ENCODE measurements at places on chromosomes 2 and 18.

DNA sequence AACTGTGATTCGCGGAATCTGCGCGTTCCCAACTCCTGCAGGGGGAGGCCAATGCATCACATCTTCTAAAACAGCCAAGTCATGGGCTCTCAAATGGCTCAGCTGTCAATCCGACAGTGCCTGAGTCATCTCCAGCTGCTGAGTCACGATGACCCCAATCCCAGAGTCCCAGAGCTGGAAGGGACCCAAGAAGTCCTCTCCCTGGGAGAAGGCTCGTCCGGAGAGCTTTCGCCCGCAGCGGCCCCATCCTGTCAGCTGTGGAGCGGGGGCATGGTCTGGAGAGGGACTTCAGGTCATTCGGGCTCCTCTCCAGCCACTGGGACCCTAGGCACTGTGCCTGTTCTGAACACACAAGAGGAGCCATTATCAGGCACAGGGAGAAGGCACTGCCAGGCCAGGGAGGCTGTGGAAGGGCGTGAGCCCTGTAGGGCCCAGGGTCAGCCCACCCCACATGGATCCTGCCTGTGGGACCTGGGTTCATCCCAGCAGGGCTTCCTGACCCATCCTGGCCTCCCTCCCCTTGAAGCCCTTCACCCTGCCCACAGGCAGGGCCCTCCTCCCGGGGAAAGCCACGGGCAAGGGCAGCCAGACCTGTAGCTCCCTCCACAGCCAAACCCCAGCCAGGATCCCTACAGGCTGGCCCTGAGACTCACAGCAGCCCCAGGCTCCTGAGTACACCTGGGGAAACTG is 47.6 kb upstream of the GPC1 start:
- no peak for DNase-seq

DNA sequence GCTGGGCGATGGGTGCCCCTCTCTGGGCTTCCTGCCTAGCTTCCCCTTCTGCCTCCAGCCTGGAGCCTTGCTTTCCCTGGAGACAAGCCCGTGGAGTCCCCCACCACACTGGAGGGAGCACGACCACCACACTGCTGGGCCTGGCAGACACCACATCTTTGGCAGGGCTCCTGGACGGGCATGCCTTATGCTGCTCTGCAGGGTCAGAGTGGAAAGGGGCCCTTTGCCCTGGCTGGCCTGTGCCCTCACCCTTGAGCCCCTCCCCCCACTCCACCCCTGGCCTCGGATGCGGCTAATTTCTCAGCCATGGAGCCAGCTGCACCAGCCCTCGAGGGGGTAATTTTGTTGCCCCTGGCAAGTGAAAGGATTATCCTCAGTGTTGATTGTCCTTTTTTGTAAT is 194.5 kb downstream of the LOXHD1 start:
- no peak for DNase-seq

DNA sequence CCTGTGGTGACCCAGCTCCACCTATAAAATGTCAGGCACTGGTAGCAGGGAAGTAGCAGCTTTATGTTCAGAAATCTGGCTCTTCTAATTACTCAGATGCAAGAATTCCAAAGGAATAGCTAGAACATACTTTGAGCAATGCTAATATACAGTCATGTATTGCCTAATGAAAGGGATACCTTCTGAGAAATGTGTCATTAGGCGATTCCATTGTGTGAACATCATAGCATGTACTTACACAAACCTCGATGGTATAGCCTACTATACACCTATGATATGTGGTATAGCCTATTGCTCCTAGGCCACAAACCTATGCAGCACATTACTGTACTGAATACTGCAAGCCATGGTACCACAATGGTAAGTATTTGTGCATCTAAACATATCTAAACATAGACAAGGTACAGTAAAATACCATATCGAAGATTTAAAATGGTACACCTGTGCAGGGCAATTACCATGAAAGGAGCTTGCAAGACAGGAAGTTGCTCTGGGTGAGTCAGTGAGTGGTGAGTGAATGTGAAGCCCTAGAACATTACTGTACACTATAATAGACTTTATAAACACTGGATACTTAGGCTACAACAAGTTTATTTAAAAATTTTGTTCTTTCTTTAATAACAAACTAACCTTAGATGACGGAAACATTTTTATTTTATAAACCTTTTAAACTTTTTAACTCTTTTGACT is 50.3 kb upstream of the ETAA1 start:
- no peak for DNase-seq

DNA sequence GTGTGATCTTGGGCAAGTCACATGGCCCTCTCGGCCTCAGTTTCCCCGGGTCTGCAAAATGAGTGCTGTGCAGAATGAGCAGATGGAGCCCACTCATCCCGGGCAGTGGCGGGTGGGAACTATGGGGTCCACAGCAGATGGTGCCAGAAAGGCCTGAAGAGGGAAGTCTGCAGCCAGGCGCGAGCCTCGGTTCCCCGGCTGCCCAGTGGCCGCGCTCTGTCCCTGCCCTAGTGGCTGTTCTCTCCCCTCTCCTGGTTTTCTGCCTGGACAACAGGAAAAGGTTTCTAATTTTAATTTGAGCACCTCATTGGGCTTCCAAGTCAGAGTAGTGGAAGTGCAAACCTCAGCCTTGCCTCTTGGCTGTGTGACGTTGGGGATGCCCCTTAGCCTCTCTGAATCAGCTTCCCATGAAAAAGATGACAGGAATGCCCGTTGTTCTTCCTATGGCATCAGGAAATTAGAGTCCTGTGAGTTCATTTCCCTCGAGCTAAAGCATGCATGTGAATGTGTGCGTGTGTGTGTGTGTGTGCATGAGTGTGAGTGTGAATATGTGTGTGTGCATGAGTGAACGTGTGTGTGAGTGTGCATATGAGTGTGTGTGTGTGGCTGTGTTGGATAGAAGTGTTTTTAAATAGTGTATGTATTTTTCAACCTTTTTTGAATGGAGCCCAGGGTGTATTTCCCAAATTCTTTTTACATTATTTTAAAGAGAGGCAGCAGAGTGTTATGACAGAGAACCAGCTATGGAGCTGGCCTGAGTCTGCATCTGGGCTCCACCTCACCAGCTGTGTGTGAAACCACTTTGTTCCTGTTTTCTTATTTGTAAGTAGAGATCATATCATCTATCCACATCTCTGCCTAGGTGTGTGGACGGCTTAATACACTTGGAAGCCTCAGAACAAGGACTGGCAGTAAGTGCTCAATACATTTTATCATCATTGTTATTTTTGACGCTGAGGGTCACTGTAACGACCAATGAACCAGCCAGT is 41.3 kb downstream of the RRM2 start:
- no peak for DNase-seq

GRCh38 chr2:1675633-1676032 is 68.7 kb downstream of the PXDN start:
- DNase-seq, result no peak

- no peak for DNase-seq
These were observed 27.9 kb downstream of the C2orf49 start for GRCh38 chr2:105365206-105365605.

GRCh38 chr2:200042102-200042735 is 86.8 kb downstream of the MAIP1 start:
- DNase-seq, result no peak

- DNase-seq, result no peak
These were observed 18.1 kb downstream of the BCL2 start for GRCh38 chr18:63301434-63301833.

DNA sequence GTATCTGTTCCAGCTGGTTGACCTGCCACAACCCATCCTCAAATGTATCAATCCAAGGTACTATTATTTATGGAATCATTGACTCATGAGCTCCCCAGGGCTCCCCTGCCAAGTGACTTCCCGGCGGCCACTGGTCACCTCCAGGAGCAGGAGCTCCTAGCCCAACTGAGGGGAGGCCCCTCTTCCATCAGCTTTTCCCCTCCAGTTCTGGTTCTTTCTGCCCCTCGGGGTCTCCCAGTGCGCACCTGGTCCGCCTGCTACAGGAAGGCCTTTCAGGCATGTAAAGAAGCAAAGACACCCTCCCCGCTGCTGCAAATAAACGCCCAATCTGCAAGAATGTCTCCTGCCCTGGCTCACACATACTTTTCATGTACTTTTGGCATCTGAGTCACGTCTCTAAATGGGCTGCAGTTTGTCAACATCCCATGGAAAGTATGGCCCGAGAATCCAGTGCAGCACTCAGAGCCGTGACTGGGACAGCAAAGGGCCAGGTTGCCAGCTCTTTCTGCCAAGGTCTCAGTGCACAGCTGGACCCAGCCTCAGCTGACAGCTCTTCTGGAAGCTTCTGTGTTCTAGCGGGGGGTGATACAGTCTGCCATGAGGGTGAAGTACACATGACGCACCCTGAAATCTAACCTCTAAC is 41.4 kb downstream of the KLHL29 start:
- peak; percentile 5 for DNase-seq

DNA sequence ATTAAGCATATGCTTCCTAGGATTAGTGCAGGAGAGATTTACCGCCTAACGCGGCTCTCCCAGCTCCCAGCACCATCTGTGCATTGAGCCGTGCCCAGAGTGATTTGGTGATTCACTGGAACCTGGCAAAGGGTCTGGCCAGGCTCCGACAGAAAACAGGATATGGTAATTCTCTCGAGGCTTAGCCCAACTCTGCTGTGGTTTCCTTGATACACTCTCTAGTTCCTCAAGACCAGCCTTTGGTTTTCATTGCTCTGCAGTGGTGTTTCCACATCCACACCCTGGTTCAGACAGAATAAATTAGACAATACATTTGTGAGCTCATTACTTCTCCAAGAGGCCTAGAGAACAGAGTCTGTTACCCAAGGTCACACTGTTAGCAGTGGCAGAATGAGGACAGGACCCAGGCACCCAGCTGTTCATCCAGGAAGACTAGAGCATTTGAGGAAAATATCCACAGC is 23.0 kb upstream of the SMAD2 start:
- DNase-seq, result peak; percentile 38

GRCh38 chr2:10252224-10252623 is 50.5 kb upstream of the HPCAL1 start:
- DNase-seq, result no peak

DNA sequence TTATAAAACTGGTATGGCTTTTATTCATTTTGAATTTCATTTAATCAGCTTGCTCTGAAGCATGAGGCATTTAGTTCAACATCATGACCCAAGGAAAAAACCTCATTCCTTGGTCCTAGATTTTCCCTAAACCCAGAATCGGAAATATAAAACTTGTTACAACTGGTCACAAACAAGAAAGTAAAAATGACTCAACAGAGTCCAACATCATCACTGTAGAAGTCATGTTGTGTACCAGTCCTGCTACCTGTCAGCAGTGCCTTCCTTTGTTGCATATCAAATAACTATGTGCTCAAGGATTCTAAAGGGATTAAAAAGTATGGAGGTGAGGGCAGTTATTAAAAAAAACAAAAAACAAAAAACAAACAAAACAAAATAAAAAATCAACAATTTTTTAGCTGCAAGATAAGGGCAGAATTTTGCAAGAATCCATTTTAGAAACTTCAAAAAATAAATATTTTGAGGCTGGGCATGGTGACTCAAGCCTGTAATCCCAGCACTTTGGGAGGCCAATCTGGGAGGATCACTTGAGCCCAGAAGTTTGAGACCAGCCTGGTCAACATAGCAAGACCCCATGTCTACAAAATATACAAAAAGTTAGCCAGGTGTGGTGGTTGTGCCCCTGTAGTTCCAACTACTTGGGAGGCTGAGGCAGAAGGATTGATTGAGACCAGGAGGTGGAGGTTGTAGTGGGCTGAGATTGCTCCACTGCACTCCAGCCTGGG is 18.4 kb downstream of the NCKAP1 start:
- no peak for DNase-seq

DNA sequence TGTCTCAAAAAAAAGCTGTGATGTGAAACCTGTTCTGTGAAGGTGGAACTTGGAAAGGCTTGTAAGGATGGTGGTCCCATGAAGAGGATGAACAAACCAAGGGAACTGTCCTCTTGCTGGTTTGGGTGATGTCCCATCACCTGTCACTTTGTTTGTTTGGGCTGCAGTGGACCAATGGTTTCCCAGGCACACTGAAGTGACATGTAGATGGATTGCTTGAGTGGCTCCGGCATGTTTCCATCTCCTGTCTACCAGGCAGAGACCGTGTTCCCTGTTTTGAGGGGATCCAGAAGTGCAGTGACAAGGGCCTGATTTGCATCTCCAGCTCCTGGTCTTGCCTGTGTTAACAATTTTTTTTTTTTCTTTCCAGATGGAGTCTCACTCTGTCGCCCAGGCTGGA is 8.9 kb downstream of the NEDD4L start:
- no peak for DNase-seq

- no peak for DNase-seq
These were observed 838.6 kb downstream of the MBD2 start for GRCh38 chr18:53385889-53386288.

- DNase-seq, result no peak
These were observed 44.1 kb downstream of the EVA1A start for GRCh38 chr2:75516378-75517360.

GRCh38 chr2:101830555-101830954 is 133.0 kb downstream of the MAP4K4 start:
- DNase-seq, result peak; percentile 39

- DNase-seq, result no peak
These were observed 74.8 kb upstream of the COL5A2 start for GRCh38 chr2:189254268-189254883.

GRCh38 chr2:97798416-97798815 is 85.0 kb downstream of the ZAP70 start:
- DNase-seq, result no peak

DNA sequence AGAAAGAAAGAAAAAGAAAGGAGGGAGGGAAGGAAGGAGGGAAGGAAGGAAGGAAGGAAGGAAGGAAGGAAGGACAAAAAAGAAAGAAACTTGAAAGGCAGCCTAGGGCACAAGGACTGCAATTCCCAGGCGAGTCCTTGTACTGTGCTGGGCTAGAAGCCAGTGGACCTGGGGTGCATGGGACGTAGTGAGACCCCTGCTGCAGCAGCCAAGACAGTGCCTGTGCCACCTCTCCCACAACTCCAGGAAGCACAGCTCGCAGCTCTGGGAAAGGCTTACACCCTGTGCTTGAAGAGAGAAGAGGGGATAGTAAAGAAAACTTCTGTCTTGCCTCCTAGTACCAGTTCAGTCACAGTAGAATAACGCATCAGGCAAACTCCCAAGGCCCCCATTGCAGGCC is 227.9 kb upstream of the CDH7 start:
- DNase-seq, result no peak

- no peak for DNase-seq
These were observed 7.0 kb downstream of the ZEB2 start for GRCh38 chr2:144512891-144513351.

All from activated T-cell treated with anti-CD3 and anti-CD28 coated beads, Interleukin-2, amount 50 U/mL, for 48 hours (primary cell).